Right cardiac atrium (tissue), 5 donors: ENCODE measurements at places on chromosomes 4 and X.

GRCh38 chr4:146112389-146112788, 63.1 kb upstream of the LSM6 start:
- DNase-seq = no peak

DNA sequence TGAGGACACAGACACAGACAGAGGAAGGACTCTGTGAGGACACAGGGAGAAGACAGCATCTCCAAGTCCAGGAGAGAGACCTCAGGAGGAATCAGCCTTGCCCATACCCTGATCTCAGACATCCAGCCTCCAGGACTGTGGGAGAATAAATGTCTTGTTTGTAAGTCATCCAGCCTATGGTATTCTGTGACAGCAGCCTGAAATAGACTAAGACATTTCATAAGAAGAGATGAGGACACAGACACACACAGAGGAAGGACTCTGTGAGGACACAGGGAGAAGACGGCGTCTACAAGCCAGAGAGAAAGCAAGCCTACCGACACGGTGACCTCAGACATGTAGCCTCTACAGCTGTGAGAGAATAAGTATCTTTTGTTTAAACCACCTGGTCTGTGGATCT, 112.1 kb downstream of the DHRSX start:
- no peak for DNase-seq

GRCh38 chr4:40548256-40548655, 81.4 kb downstream of the RBM47 start:
- no peak for DNase-seq

DNA sequence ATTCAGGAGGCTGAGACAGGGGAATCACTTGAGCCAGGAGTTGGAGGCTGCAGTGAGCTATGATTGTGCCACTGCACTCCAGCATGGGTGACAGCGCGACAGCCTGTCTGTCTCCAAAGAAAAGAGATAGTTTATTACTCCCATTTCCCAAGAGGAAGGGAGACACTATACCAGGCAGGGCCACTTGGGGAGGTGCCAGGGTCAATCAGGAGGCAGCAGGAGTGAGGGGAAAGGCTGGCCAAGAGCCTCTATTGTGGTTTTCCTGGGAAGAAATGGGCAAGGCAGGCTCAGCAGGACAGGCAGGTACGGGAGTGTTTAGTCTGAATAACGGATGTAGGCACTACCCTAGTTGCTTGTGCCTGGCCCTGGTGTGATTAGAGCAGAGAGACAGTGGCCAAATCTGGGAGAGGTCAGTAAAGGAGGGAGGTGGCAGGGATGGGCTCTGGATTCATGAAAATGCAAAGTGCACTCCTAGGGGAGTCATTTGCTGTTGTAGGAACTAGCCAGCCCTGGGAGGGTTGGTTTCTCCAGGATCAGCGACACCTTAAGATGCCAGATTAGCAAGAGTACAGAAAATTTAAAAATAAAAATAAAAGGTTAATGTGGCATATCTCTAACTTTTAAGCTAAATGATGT, 20.2 kb upstream of the CDKN2AIP start:
- no peak for DNase-seq

DNA sequence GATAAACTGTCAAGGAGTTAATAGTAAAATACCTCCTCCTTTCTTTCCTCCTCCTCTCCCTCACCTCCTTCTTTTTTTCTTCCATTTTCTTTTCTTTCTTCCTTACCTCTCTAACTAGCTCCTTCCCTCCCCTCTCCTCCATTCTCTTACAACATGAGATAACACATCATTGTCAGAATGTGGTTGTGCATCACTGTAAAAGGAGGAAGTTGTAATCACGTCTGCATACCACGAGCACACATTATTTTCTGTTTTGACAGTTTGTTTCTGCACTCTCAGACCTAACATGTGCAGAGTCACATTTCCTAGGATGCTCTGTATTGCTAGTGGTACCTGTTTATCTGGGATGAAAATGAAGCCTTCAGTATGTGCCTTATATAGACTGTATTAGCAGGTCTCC, 9.1 kb downstream of the SLIT2 start:
- no peak for DNase-seq

DNA sequence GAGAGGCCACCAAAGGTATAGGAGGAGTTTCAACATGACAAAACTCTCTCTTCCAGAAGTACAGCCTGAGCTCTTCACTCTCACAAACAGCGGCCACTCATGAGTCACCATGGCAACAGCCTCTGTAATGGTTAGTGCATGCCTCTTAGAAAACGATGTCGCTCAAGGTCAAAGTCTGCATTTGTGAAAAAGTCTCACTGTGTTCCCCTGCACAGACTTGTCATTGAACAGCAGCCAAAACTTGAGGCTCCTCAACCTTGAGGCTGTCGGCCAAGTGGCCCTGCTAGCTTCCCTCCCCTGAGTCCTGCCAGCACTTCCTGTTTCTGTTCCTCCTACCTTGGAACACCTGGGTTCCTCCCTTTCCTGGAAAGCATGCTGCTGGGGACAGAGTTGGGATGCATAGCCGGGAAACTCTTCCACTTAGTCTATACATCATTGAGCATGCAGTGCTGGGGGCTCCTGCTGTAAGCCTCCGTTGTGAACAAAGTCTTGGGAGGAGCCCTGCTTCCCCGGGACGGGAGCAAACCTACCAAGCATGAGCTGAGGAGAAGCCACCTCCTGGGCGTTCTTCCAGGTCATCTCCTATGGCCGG, 66.6 kb downstream of the ING2 start:
- no peak for DNase-seq

GRCh38 chr4:26192899-26193869, 127.6 kb upstream of the RBPJ start:
- DNase-seq = no peak

DNA sequence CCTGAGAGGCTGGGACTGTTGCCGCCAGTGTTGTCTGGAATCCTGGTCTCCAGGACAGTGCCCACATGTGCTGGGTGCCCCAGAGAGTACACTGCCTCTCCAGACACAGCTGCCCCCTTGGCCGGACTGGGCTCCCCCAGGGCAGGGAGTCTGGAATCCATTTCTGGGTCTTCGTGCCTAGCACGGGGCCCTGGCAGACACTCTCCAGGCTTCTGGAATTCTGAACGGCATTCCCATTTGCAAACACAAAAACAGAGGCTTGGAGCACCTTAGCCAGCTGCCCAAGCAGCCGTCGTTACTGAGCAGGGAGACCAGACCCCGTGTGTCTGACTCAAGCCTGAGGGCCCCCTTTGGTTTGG, 20.8 kb downstream of the HMX1 start:
- DNase-seq = no peak

DNA sequence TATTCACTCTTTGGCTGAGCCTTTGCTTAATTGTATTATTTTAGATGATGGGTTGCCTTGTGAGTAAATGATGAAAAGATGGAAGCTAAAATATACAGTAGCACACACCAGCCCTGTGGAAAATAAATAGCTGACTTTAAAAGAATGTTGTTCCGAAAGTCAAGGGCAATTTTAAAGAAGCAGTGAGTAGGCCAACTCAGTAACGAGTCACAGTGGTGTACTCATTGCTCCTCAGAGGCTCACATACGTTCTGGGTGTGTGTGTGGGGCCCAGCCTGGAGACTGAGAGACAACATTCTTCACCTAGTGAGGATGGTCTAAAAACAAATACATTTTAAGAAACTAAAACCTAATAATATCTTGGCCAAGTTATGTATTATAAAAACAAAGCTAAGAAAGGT, 640.3 kb downstream of the TRIML1 start:
- DNase-seq = no peak

- DNase-seq = no peak
These were observed 98.0 kb downstream of the CDS1 start for GRCh38 chr4:84680956-84681355.

GRCh38 chr4:133151691-133152329, 2.7 kb downstream of the PCDH10 start:
- peak; percentile 47 for DNase-seq

GRCh38 chr4:2886161-2886560, 42.5 kb downstream of the ADD1 start:
- DNase-seq = no peak

DNA sequence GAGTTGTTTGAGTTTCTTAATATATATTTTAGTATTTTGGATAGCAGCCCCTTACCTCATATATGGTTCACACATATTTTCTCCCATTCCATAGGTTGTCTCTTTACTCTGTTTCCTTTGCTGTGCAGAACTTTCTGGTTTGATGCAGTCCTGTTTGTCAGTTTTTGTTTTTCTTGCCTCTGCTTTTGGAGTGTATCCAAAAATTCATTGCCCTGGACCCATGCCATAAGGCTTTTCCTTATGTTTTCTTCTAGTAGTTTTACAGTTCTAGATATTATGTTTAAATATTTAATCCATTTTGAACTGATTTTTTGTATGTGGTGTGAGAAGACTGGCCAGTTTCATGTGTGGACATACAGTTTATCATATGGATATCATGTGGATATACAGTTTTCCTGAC, 58.5 kb upstream of the NUDT6 start:
- DNase-seq = no peak

- peak; percentile 78 for DNase-seq
These were observed at the start of gene LRAT for GRCh38 chr4:154743683-154744340. TSS of gene LRAT (plus strand) at chr4:154744000. CDS start at chr4:154744327, 327 bp downstream.

- DNase-seq = no peak
These were observed 20.6 kb upstream of the FTHL17 start for GRCh38 chrX:31092476-31092875.
